ENCODE measurements at places on chromosomes 2 and 18. TPM values are rescaled to one million over a fixed set of nuclear protein-coding genes. Genes with fewer than 3 reads are reported as not detected.

EGR4 gene
- not detected for total RNA-seq

HMSD gene
- total RNA-seq: not detected

CD207 gene
- total RNA-seq: not detected

BCL11A gene
- 16.3 TPM for total RNA-seq

MEIS1 gene
- 108 TPM for total RNA-seq

TXNDC9 gene
- total RNA-seq: 27.6 TPM

SERPINB12 gene
- not detected for total RNA-seq

ACKR3 gene
- total RNA-seq: 17.0 TPM

IL36RN gene
- not detected for total RNA-seq

FKBP1B gene
- total RNA-seq: 7.8 TPM

DNA sequence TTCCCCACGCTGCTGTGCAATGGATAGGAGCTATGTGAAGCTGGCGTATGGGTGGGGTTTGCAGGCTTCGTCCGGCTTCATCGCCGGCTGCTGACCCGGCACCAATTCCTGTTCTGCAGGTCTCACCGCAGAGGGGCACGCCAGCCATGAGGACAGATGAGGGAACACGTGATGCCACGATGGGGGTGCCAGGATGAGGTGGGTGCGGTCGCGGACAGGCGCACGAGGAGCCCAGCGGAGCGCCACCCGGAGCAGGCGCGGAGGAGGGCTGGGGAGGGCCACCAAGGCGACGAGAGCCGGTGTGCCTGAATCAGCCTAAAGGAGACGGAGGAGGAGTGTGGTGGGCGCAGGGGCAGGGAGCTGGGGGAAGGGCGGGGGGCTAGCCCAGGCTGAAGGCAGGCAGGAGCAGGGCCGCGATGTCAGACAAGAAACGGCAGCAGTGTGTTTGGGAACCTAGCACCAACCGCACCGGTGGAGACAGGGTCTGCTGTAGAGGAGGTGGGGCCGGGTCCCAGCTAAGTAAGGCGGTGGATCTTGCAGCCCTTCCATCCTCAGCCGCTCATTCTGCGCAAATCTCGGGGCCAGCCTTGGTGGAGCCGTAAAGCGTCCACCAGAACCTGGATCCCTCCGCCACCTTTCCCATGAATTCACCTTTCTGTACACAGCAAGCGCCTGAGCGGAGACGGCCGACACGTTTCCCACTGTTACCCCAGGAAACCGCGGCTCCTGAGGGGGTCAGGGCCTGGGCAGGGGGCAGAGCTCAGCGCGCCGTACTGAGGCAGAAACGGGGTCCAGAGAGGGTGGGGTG is 17.0 kb upstream of the CD8A start:
- H3K27ac ChIP-seq: no peak overlapping the region
- DNase-seq: no peak
- peaks cover 11% of the 10 kb centered on the region for H3K27me3 ChIP-seq
- H3K36me3 ChIP-seq: no peaks in the 10 kb centered on the region

DNA sequence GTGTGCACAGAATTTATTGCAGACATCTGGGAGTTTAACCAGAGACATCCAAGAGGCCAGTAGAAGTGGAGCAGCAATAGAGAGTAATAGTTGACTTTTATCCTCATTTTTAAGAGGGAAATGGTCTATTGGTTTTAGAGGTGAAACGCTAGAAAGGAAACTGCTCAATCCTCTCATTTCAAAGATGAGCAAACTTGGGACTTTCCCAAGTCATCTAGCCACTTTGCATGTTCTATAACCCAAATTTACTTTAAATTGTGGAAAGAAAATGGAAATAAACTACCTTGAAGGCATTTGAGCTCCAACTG is 601.7 kb downstream of the ARHGAP15 start:
- no peak for DNase-seq
- no peaks in the 10 kb centered on the region for H3K36me3 ChIP-seq
- no peaks in the 10 kb centered on the region for H3K4me1 ChIP-seq
- no peak overlapping the region for H3K27ac ChIP-seq
- H3K4me3 ChIP-seq: no peak overlapping the region

- no peak overlapping the region for H3K4me3 ChIP-seq
- peak; percentile 60 for DNase-seq
- no peaks in the 10 kb centered on the region for H3K36me3 ChIP-seq
- no peaks in the 10 kb centered on the region for H3K27me3 ChIP-seq
These were observed 5.4 kb downstream of the LBH start for GRCh38 chr2:30236591-30237238.

DNA sequence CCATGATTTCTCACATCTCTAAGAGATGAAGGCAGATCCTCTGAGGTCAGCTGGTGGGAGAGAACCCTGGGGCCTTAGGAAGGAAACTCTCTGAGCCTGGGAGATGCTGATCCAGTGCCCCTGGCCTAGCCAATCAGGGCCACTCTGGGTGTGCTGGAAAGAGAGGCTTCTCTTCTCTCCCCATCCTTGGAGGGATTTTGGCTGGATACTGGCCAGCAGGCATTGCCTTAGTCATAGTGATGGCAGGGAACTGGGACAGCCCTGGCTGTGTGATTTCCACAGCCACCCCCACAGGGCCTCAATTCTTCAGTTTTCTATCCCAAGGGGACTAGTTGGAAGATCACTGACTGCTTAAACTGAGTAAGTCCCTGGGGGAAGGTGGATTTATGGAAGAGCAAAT is 26.6 kb upstream of the PLB1 start:
- H3K27ac ChIP-seq: no peak overlapping the region
- no peak overlapping the region for H3K4me3 ChIP-seq
- DNase-seq: peak; percentile 32
- no peaks in the 10 kb centered on the region for H3K27me3 ChIP-seq
- no peaks in the 10 kb centered on the region for H3K36me3 ChIP-seq
- H3K4me1 ChIP-seq: no peaks in the 10 kb centered on the region

- no peak overlapping the region for H3K27ac ChIP-seq
- no peaks in the 10 kb centered on the region for H3K36me3 ChIP-seq
- DNase-seq: no peak
- H3K4me3 ChIP-seq: no peak overlapping the region
- no peaks in the 10 kb centered on the region for H3K27me3 ChIP-seq
These were observed 188.9 kb upstream of the FAM98A start for GRCh38 chr2:33788044-33788443.

- no peak overlapping the region for H3K27ac ChIP-seq
- no peaks in the 10 kb centered on the region for H3K27me3 ChIP-seq
- no peak for DNase-seq
- no peaks in the 10 kb centered on the region for H3K36me3 ChIP-seq
- H3K4me3 ChIP-seq: no peak overlapping the region
- H3K4me1 ChIP-seq: no peaks in the 10 kb centered on the region
These were observed 20.3 kb downstream of the TBR1 start for GRCh38 chr2:161436411-161436810.

- no peak overlapping the region for H3K4me3 ChIP-seq
- no peaks in the 10 kb centered on the region for H3K36me3 ChIP-seq
These were observed 50.8 kb downstream of the CCBE1 start for GRCh38 chr18:59646228-59646962.

GRCh38 chr2:170966648-170967396 is 37.8 kb downstream of the GORASP2 start:
- no peak overlapping the region for H3K4me3 ChIP-seq
- H3K27ac ChIP-seq: no peak overlapping the region
- H3K36me3 ChIP-seq: peaks cover 14% of the 10 kb centered on the region
- H3K27me3 ChIP-seq: no peaks in the 10 kb centered on the region
- H3K4me1 ChIP-seq: no peaks in the 10 kb centered on the region

GRCh38 chr18:44764863-44765262 is 84.2 kb downstream of the SETBP1 start:
- H3K27me3 ChIP-seq: no peaks in the 10 kb centered on the region
- peak overlapping the region; percentile 43 for H3K27ac ChIP-seq

DNA sequence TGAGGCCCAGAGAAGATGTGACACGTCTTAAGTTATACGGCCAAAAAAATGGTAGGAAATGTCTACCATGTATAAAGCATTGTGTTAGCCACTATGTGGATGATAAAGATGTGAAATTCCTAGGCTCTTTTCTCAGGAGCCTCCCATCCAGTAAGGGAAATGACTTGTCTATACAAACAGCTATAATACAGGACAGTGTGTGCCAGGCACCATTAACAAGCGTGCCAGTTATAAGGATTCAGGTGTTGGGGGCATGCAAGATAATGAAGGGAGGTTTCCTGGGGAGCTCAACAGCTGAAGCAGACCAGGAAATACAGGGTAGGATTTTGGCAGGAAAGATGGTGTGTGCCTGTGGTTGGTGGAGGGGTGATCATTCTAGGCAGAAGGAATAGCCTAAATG is 37.6 kb downstream of the ALPK2 start:
- DNase-seq: no peak
- H3K4me1 ChIP-seq: peaks cover 7% of the 10 kb centered on the region
- H3K27me3 ChIP-seq: no peaks in the 10 kb centered on the region
- no peaks in the 10 kb centered on the region for H3K36me3 ChIP-seq
- no peak overlapping the region for H3K4me3 ChIP-seq
- H3K27ac ChIP-seq: peak overlapping the region; percentile 32

Measured in sigmoid colon (tissue), 7 donors.